Epithelial cell of esophagus (primary cell): ENCODE measurements at places on chromosomes 6 and 20.
A peak's percentile ranks its signal among the peaks of the same experiment; 100 is the strongest.

DNA sequence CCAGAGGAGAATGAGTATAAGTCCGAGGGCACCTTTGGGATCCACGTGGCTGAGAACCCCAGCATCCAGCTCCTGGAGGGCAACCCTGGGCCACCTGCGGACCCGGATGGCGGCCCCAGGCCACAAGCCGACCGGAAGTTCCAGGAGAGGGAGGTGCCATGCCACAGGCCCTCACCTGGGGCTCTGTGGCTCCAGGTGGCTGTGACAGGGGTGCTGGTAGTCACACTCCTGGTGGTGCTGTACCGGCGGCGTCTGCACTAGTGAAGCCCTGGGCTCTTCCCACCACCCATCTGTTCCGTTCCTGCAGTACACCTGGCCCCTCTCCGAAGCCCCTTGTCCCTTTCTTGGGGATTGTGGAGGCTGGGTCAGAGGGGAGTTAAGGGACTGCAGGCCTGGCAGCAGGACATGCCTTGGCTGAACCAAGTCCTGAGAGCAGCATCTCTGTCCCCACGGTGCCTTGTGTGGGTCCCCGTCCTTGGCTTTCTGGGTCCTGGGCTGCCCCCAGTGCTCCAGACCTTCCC is 19.3 kb downstream of the MAVS start:
- DNase-seq: no peak

DNA sequence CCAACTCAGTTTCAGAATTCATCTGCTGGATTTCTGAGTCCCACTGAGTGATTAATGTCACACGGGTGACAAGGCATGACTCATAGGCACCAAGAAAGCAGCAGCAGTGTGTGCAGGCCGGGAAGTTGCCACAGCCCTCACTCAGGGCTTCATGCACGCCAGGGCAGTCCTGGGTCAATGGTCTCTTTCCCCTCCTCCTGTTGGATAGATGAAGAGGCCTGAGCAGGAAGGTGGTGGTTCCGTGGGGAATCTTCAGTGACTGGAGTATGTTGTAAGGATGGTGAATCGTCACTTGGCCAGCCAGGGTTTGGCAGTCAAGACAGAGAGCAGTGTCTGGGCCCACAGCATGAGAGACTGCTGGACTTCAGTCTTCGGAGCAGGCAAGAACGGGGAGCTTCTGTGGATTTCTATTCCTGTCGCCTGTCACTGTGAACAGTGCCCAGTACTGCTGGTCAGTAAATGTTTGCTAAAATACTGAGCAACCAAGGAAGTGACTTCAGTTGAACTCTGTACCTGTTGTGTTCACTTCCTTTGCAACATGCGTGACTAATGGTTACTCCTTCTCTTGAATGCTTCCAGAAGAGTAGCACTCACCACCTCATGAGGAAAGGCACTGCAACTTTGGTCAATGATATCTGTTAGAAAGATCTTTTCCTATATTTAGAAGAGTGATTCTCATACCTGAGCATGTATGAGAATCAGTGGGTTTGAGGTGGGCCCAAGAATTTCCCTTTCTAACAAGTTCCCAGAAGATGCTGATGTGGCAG is 62.0 kb upstream of the CD93 start:
- DNase-seq: peak; percentile 74

- no peak for DNase-seq
Measured at GRCh38 chr6:134997133-134997995, 47.5 kb upstream of the ALDH8A1 start.

- DNase-seq: no peak
Measured at GRCh38 chr6:31907158-31907813, 5.4 kb upstream of the ZBTB12 start.

GRCh38 chr6:74073999-74074398 is 378.0 kb downstream of the CD109 start:
- DNase-seq: peak; percentile 10

DNA sequence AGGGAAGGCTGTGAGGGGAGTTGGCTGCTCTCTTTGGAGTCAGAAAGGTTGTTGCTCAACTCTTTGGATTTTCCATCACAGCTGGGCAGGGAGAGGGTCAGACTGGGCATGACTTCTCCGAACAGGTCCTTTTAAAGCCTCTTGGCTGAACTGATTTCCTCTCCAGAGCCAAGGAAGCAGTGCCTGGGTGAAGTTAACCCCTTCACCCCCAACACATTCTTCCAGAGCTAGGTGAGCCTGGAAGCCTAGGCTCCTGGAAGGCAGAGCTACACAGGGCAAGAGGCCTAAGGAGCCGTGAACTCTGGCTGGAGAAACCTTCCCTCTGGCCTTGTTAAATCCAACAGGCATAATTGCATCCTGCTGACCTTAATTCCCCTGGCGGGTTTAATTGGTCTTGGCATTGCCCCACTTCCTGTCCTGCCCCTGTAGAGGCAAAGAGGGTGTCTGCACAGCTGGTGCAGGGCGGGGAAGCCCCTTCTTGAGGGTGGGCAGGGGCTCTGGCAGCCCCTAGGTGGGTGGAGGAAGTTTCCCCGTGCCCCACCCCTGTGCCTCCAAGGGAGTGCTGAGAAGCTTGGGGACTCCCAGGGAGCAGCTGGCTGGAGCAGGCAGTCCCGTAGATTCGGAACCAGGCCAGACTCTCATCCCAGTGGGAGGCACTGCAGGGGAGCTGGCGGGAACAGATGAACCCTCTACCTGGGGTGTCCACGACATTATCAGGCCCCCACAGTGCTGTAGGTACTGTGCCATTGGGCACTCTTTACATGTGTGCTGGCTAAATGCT is 3.6 kb upstream of the MYLK2 start:
- DNase-seq: no peak

DNA sequence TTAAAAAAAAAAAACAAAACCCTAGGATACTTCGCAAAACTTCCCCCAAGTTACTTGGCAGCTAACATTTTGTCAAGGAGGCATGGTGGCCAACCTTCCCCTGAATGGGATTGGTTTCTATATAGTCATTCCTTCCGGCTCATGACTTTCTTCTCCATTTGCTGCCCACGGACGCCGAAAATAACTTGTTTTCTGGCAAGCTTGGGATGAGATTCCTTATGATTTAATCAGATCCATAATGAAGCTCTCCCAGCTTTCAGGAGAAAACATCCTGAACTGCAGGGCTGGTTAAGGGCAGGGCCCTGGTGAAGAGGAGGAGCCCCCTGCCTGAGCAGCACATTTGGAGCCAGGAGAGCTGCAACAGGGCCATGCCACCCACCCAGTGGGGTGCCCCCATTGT is 49.9 kb downstream of the PPP1R16B start:
- no peak for DNase-seq

GRCh38 chr20:37540001-37540400 is 12.3 kb upstream of the BLCAP start:
- DNase-seq: no peak

DNA sequence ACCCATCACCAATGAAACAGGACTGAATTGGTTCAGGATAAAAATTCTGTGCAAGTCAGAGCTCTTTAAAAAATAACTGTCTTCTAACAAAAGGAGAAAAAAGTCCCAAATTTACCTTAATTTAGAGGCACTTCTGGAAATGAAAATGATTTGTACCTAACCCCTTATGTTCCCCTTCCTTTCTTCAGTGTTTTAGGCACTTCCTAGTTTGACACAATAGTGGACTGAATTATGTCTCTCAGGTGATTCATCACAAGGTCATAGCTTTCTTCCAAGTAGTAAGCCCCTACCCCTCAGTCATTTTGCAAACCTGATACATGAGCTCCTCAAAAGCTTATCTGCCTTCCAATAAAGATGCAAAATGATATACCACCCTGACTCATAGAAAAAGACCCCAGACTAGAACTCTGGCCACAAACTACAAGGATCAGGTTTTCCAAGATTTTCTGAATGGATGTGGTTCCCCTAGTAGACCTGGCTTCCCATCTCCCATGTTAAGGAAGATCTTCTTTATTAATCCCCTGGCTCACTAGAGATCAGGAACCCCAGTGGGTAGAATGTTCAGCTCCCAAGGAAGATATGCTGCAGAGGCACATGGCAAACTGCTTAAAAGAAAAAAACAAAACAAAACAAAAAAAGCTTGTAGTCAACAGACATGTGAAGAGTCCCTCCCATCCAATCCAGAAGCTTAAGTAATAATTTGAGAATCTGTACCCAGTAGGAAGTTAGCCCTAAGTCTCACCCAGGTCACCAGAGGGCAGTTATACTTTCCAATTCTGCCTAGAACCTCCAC is 3.6 kb downstream of the PPP1R10 start:
- DNase-seq: peak; percentile 58

DNA sequence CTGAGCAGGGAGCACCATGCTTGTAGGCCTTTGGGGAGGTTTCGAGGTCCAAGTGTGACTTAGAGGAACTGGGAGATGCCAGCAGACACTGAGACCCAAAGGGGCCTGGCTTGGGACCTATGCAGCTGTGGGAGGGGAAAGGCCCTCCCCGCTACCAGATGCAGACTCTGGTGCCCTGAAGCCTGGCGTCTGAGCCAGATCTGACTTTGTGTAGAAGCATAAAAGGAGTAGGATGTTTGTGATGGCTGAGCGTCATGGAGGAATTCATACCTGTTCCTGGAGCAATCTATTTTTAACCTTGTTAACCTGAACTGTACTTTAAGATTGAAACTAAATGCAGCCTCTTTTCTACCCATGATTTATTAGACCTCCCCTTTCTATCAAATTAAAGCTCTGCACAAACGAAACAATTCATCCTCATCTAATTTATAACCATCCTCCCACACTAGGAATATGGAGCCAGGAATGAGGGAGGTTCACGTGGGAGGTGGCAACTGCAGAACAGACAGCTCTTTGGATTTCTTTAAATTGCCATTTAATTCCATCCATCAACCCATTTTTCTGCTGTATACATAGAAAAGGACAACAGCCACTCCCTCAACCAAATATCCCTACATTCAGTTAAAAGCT is 172.6 kb upstream of the AGPAT4 start:
- DNase-seq: no peak

DNA sequence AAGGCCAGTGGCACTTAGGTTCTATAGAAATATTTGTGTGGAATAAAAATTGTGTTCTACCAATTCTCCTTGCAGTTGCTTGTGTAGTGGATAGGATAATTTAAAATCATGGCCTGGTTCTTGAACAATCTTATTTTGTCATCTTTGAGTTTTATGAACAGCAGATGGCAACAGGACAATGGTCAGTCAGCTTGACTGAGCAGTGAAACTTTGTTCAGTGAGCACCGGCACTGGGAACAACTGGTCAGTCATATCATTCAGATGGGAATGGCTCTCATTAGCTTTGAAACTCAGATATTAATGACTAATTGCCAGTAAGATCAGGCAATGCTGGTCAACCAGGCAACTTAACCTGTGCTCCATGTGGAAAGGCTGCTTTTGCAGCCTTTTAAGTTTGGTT is 129.2 kb downstream of the BCKDHB start:
- no peak for DNase-seq

DNA sequence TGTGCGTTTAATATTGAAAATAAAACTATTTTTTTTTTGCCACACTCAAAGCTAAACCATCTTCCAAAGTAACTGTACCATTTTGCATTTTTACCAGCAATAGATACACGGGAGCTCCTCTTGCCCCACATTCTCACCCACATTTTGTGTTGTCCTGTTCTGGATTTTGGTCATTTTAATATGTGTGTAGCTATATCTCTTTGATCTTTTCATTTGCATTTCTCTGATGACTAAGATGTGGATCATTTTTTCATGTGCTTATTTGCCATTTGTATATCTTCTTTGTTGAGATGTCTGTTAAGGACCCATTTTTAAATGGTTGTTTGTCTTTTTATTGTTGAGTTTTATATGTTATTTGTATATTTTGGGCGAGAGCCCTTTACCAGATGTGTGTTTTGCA is 1543.5 kb downstream of the GRIK2 start:
- DNase-seq: no peak

DNA sequence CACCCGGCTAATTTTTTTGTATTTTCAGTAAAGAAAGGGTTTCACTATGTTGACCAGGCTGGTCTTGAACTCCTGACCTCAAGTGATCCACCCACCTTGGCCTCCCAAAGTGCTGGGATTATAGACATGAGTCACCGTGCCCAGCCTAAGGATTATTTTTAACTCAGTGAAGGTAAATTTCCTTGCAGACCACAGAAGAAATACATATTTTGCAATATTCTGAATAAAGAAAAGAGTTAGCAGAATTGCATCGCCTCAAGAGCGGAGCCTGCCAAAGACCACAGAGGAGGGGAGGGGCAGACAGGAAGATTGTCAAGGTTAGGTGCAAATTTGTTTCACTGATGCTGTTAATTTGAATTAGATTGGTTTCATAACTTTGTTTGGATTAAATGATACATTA is 47.4 kb downstream of the SOD2 start:
- DNase-seq: no peak

GRCh38 chr20:44219791-44220190 is 9.2 kb upstream of the OSER1 start:
- no peak for DNase-seq

DNA sequence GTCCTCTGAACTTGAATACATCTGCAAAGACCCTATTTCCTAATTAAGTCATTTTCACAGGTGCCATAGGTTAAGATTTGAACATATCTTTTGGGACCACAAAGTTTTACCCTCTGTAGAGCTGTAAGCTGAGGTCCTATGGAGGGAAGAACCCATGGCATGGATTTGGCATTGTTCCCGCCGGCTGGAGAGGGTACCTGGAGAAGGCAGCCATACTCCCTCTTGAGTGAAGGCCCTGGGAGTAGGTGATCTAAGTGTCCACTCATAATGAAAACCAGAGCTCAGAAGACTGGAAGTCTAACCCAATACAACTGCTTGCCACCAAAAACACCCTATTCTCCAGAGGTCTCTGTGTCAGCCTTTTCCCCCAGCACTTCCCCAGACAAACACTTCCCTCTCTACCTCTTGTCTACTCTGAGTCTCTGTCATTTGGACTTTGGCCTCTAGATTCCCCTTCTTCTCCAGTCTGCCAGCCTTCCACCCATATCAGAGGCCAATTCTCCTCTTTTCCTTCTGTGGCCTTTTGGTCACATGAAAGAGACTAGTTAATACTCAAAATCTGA is 363.9 kb downstream of the MAFB start:
- DNase-seq: no peak

GRCh38 chr20:52972190-52972937 is at the start of gene TSHZ2:
Gene TSHZ2 (plus strand): TSS chr20:52972358. CDS start chr20:52973294, 936 bp downstream.
- DNase-seq: peak; percentile 77

GRCh38 chr6:25354078-25354932 is 75.1 kb downstream of the CARMIL1 start:
- no peak for DNase-seq

DNA sequence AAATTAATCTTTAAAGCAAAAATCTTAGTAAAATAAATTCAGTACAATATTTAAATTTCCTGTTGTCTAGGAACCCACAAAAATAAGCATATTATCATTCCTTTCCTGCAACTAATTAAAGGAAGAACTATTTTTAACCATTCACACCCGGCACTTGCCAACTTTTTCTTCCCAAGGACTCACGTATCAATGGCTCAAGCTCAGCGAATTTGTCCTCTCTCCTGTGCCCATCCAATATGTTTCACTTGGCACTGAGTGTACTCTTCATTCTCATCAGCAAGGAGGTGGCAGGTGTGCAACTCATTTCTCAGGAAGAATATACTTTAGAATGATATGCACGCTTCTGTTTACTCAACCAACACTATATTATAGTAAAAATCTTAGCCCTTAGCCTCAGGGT is 419.4 kb downstream of the C6orf118 start:
- DNase-seq: no peak

DNA sequence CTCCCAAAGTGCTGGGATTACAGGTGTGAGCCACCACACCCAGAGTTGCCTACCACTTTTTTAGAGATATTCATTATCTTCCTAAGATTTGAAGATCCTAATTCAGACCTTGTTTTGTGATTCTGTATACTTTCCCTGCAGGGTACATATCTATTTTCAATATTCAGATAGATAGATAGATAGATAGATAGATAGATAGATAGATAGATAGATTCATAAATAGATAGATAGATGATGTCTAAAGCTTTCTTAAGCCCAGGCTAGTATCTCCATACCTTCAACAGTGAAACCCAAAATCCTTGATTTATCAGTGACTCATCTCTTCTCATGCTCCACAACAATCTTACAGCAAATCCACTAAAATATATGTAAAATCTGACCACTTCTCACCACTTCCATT is 30.8 kb downstream of the ZNF391 start:
- DNase-seq: no peak
